Cardiac muscle cell (in vitro differentiated cells and primary cell): ENCODE measurements at places on chromosomes 2 and 18. TPM values are rescaled to one million over a fixed set of nuclear protein-coding genes. Genes with fewer than 3 reads are reported as not detected.

GRCh38 chr2:37231241-37232130, at the start of the genes CEBPZ and NDUFAF7:
Gene CEBPZ (minus strand): TSS chr2:37231596. CDS start chr2:37231567, 29 bp downstream.
Gene NDUFAF7 (plus strand): TSS chr2:37231658. CDS start chr2:37231706, 48 bp downstream.
- peak; percentile 94 for DNase-seq

DNA sequence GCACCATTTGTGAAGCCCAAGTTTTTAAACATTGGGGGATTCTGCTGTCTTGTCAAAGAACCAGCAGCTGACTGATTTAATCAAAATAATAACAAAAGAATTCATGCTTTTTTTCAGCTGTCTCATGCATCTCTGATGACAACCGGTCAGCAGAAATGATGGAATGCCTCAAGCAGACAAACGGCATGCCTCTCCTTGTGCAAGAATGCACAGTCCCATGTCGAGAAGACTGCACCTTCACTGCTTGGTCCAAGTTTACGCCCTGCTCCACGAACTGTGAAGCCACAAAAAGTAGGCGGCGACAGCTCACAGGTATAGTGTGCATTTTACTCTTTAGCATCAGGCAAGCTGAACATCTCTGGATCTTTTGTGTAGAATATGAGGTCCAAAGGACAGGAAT, 558.8 kb upstream of the HNMT start:
- no peak for DNase-seq

GRCh38 chr2:144824306-144825080, 304.6 kb upstream of the ZEB2 start:
- no peak for DNase-seq

- no peak for DNase-seq
Measured at GRCh38 chr2:112701052-112701451, 19.8 kb upstream of the NT5DC4 start.

- DNase-seq: no peak
Measured at GRCh38 chr2:74393525-74393924, 13.4 kb upstream of the DCTN1 start.

DNA sequence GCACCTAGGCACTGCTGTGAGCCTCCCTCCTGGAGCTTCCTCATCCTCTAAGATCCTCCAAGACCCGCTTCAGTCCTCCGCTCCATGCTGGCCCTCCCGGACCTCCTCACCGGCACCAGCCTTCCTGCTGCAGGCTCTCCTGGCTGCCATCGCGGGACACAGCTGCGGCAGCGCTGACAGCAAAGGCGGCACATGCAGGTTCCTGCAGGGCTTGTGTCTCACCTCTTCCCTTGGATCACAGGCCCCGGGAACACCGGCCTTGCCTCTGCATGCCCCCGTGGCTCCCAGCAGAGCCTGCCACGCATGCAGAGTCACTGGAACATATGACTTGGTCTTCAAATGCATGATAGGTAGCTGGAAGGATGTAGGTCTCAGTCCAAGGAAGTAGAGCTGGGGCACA, 67.2 kb downstream of the PTGR3 start:
- no peak for DNase-seq

- no peak for DNase-seq
Measured at GRCh38 chr2:202113571-202114142, 40.6 kb downstream of the KIAA2012 start.

DNA sequence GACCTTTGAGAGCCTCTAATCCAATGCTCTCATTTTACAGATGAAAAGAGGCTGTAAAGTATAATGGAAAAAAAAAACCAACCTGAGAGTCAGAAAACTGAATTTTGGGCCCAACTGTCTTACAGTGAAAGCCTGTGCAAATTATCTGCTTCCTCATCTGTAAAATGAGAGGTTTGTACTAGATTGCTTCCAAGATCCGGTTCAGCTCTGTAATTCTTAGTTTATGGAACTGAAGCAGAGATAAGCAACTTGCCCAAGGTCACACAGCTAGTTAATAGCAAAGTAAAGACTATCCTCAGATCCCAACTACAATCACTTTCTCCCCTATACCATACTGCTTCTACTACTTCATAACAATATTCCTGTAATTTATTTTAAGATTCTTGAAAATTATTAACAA, 6.3 kb downstream of the TLK1 start:
- DNase-seq: no peak

KLF7 gene
- 7.5 and 9.3 TPM in 2 replicates for total RNA-seq

DNA sequence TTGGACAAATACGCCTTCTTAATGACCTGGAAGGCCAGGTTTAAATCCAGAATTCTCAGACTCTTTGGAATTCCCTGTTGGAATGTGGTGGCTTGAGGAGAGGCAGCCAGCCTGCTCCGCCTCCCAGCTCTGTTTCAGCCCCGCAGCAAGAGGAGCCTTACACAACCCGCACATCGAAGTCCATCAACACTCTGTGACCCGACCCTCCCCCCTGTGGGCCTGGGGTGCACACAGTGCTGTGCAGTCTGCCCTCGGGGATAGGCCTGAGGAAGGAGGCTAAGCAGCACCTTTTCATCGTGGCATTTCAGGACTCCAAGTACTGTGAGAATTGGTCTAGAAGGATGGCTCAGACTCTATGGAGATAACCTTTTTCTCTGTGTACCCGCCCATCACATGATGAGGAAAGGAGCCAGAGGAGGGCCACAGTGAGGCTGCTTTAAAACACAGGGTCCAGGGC, 73.7 kb downstream of the GREB1L start:
- peak; percentile 52 for DNase-seq

DNA sequence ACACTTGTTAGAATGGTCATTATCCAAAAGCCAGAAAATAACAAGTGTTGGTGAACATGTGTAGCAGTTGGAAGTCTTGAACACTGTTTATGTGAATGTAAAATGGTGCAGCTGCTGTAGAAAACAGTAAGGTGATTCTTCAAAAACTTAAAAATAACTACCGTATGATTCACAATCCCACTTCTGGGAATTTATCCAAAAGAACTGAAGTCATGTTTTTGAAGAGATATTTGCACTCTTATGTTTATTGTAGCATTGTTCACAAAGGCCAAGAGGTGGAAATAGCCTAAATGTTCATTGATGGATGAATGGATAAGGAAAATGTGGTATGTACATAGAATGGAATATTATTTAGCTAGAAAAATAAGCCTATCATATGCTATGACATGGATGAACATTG, 6.3 kb upstream of the SPP2 start:
- DNase-seq: peak; percentile 64

GRCh38 chr2:179467111-179467510, 202.5 kb upstream of the SESTD1 start:
- DNase-seq: no peak

GRCh38 chr2:30362468-30363081, 84.5 kb upstream of the LCLAT1 start:
- DNase-seq: peak; percentile 29

DNA sequence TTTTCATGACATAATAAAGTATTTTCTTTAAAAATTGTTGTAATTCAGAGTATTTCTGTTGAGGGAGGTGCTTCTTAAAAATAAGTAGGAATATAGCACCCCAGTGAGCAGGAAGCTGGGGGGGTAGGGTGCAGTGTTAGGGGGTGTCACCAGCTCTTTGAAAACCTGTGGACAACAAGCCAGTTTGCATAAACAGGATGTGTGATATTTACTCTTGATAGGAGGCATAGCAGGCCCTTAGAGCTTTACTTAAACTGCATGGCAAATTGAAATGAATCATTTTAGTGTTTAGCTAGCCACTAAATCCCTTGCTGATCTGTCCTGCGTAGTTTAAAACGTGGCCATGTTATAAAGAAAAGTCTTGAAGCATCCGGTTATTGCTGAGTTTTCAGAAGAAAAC, 8.4 kb downstream of the TGIF1 start:
- no peak for DNase-seq

TRIM43 gene
- total RNA-seq: not detected in 2 replicates

DNA sequence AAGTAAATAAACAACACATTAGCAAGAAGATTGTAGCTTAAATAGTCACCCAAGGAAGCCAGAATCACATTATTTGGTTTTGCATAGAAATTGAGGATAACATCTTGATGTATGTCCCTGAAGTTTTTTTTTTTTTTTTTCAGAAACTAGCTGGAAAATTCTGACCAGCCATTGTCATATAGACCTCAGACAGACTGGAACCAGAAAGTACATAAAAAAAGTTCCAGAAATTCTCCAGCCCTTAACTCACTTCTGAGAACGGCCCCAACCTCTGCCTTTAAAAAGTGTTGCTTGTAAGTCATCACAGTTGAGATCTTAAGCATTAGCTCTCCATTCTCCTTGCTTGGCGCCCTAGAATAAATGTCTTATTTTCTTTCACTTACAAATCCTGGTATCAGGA, 350.5 kb downstream of the CCDC85A start:
- no peak for DNase-seq

DNA sequence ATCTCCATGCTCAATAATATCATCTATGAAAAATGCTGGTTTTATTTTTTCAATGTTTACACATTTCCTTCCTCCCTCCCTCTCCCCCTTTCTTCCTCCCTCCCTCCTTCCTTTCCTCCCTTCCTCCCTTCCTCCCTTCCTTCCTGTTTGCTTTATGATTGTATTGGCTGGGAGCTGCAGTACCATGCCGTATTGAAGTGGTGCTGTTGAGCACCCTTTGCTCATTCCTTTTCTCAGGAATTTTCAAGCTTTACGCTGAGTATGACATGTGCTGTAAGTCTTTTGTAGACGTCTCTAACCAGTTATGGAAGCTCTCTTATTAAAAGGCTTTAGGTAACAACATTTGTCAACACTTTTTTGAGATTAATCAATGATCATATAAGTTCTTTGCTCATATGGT, 100.4 kb downstream of the SNTG2 start:
- DNase-seq: peak; percentile 30

DNA sequence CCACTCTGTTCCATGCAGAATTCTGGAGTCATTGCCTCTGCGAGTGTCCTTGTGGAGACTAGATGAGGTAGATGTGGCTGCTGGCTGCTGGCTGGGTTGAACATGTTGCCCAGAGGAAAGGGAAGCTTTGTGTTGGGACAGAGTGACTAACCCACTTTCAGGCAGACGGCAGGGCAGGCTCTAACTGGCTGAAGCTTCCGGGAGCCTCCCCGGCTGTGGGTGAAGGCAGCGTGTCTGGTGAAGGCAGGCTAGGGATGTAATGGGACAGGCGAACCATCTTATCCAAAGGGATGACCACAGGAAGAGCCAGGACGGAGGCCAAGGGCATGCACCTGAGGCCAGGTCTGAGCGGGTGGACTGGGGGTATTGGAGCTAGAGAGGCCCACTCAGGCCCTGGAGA, 16.0 kb downstream of the ASPRV1 start:
- DNase-seq: no peak

DNA sequence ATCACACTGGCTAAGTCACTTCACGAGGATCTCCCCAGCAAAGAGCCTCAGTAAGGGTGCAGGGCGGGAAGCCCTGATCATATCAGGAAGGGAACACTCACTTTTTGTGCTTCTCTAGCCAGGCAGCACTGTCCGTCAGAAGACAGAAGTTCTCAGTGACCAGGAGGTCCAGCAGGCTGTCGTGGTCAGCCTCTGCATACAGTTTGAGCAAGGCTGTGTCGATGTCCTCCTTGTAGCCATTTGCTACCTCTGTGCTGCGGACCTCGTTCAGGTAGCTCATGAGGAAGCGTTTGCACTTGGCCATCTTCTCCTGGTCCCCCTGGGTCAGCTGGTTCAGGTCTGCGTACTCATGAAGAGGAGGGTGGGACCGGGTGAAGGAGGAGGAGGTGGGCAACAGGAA, 38.7 kb downstream of the GPR45 start:
- no peak for DNase-seq

GRCh38 chr2:160268151-160268781, 68.2 kb upstream of the ITGB6 start:
- no peak for DNase-seq

DSG1 gene
- not detected in 2 replicates for total RNA-seq

DNA sequence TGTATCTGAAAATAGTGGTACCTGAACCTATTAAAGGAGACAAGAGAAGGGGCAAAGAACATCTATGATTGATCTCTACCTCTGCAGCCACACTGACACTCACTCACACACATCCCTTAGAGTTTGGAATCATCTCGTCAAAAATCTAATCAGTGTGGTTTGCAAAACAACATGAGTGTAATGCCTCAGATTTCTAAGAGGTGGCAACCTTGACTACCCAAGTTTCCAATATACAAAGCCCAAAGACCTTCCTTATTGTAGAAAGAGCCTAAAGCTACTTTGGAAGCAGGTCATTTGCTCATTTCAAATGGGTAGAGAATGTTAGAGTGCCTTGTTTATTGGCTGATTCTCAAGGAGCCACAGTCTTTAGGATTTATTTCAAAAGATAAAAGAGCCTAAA, 444.9 kb downstream of the ARHGAP15 start:
- DNase-seq: no peak

NAT8 gene
- total RNA-seq: not detected in 2 replicates

- DNase-seq: no peak
Measured at GRCh38 chr2:203728321-203728720, 21.9 kb downstream of the CD28 start.

DNA sequence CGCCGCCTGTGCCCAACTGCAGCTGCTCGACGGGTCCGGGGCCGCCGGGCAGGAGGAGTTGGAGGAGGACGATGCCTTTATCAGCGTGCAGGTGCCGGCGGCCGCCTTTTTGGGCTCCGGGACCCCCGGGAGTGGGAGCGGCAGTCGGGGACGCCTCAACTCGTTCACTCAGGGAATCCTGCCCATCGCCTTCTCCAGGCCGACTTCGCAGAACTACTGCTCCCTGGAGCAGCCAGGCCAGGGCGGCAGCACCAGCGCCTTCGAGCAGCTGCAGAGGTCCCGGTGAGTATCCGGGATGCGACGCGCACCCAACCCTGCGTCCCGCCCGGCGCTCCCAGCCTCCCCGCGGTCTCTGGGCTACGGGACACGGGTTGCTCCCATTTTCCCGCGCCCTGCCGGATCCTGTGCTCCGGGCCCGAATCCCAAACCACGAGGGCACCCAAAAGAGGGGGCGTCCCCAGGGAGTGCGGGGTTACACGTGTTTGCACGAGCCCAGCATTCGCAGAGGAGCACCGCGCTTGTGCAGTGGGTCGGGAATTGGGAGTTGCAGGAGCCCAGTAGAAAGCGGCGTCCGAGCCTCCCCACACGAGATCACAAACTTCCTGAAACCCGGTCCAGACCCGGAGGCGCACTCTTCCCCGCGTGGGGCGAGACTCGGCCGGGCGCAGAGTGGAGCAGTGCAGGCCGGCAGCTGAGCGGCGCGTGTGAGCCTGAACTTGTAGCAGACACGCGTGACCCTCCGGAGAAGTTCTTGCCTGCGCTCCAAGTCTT, 1.2 kb downstream of the CABLES1 start:
- DNase-seq: peak; percentile 42

CCDC138 gene
- total RNA-seq: 6.9 and 10.0 TPM in 2 replicates

ZEB2 gene
- total RNA-seq: 27.0 and 41.2 TPM in 2 replicates
